Vagina (tissue), 2 donors: ENCODE measurements at places on chromosomes 2 and 18. TPM values are rescaled to one million over a fixed set of nuclear protein-coding genes. Genes with fewer than 3 reads are reported as not detected.
A peak's percentile ranks its signal among the peaks of the same experiment; 100 is the strongest.

GRCh38 chr2:126933711-126934091 lies 35.0 kb downstream of the TEX51 start:
- no peak for DNase-seq

DNA sequence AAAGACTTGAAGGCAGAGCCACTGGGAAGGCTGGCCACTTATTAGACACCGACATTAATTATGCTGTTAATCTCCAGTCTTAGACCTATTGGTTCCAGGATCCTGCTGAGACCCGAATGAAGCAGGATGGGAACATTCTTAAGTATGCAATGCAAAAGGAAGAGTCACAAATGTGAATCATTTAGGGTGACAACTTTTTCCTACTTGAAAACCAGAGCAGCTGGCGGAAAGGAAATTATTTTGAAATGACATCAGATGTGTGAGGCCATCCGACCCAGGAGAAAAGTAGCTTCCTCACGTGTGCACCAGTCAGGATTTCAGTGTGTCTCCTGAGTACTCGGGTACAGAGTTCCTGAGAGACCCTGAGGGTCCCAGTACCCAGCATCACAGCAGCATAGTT lies 222.9 kb upstream of the NCKAP5 start:
- DNase-seq, result no peak

DNA sequence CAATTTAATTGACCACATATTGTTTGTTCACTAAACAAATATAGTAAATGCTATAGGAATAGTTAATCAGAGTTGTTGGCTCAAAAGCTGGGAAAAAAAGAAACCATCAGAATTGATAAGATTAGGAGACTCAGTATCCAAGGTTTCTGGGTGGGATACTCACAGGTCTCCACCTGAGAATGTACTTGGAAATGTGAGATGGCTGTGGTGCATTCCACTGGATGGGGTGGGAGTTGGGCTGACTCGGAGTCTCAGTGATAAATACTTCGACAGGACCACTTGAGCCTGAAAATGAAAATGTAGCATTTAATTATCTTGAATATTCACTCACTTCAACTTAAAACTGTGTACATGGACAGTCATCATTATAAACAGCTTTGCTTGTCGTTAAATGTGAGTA lies 21.2 kb downstream of the FN1 start:
- no peak for DNase-seq

Gene HRH4
- not detected for total RNA-seq

GRCh38 chr18:46859855-46860254 lies 57.5 kb downstream of the PIAS2 start:
- no peak for DNase-seq

GRCh38 chr2:201415149-201415548 lies 36.1 kb downstream of the TRAK2 start:
- no peak for DNase-seq

- no peak for DNase-seq
Measured at GRCh38 chr2:5826979-5827655, 134.9 kb downstream of the SOX11 start.

- no peak for DNase-seq
Measured at GRCh38 chr2:215532844-215533243, 97.0 kb upstream of the FN1 start.

- DNase-seq, result no peak
Measured at GRCh38 chr2:165793161-165793778, 777 bp downstream of the GALNT3 start.

DNA sequence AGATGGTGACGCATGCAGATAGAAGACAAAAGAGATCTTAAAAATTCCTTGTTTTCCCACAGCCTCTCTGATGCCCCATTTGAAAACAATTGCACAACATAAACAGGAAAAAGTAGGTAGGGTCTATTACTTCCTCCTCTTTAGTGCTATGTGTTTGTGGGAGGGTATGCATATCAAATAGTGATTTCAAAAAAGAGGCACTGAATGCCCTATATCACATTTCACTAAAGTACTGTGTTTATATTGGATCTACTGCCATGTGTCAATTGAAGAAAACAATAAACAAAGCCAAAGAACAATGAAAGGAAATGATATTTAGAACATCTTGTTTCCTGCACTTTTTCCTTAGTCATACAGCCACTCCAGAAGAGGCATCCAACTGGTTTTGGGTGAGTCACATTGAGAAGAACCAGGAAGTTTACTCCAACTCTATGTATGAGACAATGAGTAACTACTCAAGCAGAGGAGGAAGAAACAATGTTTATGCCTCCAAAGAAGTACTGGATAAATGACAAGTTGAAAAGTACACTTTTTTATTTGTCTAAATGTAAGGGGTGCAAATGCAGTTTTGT lies 583.6 kb downstream of the FBXO15 start:
- no peak for DNase-seq

GRCh38 chr2:46632349-46632748 lies 153.0 kb downstream of the TMEM247 start:
- no peak for DNase-seq

DNA sequence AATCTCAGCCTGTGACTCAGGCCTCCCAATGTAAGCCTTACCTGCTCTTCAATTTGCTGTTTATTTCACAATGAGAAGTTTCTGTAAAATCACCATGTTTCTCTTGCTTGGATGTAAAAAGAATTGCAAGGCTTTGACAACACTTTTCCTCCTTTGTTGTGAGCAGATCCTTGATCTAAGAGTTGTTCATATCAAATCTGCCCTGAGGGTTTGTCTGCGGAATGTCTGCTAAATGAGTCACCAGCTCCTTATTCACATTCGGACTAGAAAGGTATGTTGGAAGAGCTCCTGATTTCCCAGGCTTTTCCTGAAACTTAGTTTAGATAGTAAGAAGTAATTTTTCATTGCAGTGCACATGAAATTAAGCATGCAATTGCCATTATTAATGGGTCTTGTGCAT lies 268.2 kb upstream of the TCF4 start:
- no peak for DNase-seq

GRCh38 chr18:50644807-50645206 lies 84.9 kb downstream of the MAPK4 start:
- no peak for DNase-seq

DNA sequence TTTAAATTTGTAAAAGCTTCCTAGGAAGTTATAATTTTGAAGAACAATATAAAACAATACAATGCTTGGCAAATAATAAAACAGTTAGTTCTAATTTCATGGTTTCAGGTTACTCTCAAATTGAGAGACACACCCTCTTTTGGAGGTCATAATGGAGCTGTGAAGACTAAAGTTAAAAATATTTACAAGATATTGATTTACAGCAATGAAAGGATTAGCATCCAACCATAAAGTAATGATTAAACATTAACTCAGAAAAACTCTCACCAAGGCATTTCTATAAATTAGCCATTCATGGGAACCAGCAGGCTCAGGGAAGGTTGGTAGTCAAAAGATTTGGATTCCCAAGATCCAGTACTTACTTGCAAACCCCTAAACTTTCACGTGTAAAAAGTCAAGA lies 6.4 kb downstream of the DPP4 start:
- DNase-seq, result no peak

GRCh38 chr2:210310550-210310949 lies 4.4 kb downstream of the MYL1 start:
- DNase-seq, result no peak

DNA sequence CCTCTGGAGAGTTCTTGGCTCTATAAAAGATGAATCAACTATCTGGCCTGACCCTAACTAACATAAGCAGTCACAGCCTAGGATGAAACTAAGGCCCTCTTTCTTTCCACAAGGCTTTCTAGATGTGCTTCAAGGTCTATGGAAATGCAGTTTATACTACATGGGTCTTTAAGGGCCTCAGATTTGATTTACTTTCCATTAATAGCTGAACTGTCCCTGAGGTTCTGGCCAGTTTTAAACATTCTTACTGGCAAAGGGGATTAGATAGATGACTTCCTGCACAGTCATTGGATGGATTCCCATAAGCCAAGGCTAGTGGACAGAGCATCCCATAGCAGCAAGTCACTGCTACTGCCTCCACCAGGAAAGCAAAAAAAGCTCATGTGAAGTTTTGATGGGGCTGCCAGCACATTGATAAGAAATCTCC lies 38.1 kb upstream of the LCLAT1 start:
- no peak for DNase-seq

- DNase-seq, result no peak
Measured at GRCh38 chr2:11343650-11344341, 640 bp downstream of the ROCK2 start.

DNA sequence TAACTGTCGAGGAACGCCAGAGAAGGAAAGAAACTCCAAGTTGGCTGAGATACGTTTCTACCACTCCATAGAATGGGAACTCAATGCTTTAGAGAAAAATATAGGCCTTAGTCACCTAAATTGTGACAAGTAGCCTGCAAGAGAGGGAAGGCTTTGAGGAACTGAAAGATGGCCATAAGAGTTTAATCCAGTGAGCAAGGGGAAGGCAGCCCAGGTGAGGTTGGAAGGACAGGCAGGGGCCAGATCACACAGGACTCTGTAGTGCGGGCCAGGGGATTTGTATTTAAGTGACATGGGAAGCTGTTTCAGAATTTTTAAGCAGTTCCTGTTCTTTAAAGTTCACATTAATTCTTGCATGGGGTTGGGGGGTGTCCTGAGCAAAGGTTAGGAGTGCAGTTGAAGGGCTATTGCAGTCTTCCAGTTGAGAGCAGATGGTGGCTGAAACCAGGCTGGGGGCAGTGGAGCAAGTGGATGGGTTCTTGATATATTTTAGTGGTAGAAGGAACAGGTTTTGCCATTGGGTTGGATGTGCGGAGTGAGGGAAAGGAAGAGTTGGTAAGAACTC lies 138.9 kb upstream of the PELI1 start:
- DNase-seq, result no peak

DNA sequence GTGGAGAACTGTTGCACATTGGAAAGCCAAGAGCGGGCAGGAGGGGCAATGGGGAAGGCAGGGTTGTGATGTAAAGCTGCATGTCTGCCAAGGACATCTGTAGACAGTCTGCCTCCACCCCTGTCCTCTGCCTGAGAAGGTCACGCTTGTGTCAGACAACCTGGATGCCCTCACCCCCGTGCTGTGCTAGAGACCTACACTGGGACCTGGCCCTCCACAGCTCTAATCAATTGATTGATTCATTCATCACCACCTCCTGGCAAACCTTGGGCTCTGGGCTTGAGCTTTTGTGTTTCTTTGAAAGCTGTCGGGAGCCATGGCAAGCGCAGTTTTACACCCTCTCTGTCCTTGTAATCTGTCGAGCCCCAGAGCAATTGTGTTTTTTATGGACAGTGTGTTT lies 41.1 kb downstream of the MARCO start:
- peak; percentile 47 for DNase-seq

DNA sequence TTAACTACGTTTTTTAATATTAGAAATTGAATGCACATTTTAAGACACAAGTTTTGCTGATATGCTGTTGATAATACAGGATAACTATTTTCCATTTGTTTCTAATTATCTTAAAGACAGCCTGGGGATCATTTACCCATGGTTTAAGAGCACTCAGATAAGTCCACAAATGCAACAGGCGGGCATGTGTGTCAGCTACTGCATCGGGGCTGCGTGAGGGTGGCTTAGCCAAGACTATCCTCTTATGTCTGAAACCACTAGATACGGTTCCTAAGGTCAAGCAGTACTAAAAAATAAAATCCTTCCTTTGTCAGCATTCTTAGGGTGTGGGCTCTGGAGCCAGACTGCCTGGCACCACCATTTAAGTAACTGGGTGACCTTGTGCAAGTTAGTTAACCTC lies 254.8 kb downstream of the SATB2 start:
- no peak for DNase-seq

- peak; percentile 98 for DNase-seq
Measured at GRCh38 chr2:20483194-20483895, 36.5 kb downstream of the RHOB start.

Gene POTEI
- total RNA-seq, result not detected

Gene ATP8B1
- total RNA-seq, result 41.5 TPM

- no peak for DNase-seq
Measured at GRCh38 chr2:231326404-231326803, 69.1 kb upstream of the B3GNT7 start.

Gene UGT1A10
- not detected for total RNA-seq

Gene OTOS
- not detected for total RNA-seq

DNA sequence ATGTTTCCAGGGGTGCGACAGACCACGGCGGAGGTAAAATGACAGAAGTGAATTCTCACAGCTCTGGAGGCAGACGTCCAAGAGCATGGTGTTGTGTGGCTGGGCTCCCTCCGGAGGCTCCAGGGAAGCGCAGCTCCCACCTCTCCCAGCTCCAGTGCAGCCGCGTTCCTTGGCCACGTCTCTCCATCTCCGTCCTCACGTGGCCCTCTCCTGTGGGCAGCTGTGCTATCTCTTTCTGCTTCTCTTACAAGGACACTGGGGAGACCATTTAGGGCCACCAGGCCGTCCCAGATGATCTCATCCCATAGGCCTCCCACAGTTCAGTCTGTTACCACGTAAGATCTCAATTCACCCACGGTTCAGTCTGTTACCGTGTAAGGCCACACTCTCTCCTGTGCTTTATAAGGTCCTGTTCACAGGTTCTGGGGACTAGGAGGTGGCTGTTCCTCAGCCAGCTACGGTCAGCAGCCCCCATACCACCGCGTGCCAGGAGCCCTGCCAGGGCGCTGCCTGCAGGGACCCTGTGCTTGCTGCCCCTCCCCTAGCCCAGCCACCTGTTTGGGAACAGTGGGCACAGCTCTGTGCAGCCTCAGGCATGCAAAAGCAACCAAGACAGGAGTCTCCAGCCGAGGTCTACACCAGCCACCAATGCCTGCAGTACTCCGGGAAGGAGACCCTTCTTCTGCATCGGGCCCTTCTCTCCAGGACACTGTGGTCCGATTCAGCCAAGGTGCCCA lies 2.9 kb upstream of the MAB21L4 start:
- no peak for DNase-seq

- DNase-seq, result no peak
Measured at GRCh38 chr2:227010433-227010832, 153.6 kb downstream of the COL4A4 start.

DNA sequence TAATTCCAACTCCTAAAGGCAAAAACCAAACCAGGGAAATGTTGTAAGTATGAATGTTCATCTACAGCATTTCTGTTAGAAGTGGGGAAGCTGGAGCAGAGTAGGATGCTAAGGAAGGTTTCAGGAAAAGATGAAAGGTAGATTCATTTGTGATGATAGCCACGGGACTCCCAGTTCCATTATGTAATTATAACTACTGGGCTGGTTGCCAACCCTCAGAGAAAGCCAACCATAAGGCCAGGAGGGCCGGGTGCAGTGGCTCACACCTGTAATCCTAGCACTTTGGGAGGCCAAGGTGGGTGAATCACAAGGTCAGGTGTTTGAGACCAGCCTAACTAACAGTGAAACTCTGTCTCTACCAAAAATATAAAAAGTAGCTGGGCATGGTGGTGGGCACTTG lies 288.9 kb upstream of the ETAA1 start:
- DNase-seq, result no peak

DNA sequence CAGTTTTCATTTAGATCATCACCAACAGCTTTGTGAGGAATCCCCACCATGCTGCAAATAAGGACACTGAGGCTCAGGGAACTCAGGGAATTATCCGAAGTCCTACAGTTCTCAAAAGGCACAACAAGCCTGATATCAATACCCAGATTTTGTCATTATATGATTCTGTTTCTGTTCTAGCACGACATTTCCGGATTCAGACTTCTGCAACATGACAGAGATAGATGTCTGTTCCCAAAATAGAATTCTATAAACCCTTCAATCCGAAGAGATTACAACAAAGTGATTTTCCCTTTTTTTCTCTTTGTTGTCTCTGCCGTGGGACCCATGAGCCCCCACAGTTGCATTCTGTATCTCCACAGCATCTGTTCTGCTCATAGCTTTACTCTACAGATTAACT lies 72.0 kb downstream of the DOCK10 start:
- DNase-seq, result no peak
